ENCODE measurements at places on chromosomes 11 and 22.

DNA sequence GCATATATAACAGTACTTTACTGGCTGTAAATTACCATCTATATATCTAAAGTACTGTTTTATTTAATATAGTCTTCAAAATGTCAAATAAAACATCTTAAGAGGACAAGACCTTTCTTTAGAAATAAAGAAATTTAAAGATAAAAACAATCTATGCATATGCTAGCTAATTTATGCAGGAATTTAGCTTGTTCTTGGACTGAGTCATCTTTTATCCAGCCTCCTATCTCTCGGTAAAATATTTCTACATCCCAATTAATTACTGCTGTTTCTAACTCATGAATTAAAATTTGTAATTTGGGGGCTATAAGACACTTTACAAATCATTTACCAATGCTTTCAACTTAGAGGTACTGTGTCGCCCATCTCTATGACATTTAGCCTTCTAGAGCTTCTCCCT lies 72.8 kb upstream of the DDI1 start:
- no peak for DNase-seq

GRCh38 chr11:75771646-75772410 lies 3.2 kb downstream of the DGAT2 start:
- DNase-seq = no peak

- no peak for DNase-seq
These were observed 13.1 kb upstream of the GRK3 start for GRCh38 chr22:25551396-25551795.

DNA sequence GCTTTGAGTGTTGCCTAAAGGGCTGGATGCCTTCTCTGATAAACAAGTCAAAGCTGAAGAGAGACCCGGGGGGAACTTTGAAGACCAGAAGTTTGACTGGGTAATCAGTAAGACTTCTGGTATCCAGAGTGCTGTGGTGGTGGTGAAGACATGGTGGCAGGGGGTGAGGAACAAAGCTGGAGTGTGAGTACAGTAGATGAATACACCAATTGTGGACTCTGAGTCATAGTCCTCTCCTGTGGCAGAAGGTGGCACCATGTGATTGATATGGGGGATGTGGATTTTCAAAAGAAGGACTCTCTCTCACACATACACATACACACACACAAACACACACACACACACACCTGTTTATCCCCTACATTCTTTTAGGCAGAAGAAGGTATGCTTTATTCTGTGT lies 12.3 kb downstream of the MS4A6A start:
- no peak for DNase-seq

- no peak for DNase-seq
These were observed 146.5 kb downstream of the OPCML start for GRCh38 chr11:133385781-133386180.

DNA sequence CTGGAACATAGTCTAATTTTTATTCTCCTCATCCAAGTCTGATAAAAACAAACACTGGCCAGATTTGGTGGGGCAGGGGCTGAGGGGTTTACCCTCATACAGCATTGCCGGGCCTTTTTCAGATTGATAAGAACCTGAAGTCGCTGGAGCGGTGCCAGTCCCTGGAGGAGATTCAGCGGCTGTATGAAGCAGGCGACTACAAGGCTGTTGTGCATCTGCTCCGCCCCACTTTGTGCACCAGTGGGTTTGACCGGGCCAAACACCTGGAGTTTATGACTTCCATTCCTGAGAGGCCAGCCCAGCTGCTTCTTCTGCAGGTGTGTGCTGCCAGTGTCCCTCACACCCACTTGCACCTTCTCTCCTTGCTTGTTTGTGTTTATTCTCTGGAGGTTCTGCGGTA lies 55.8 kb downstream of the CABIN1 start:
- no peak for DNase-seq
